Stimulated activated effector memory CD8-positive, alpha-beta T cell treated with anti-CD3 and anti-CD28 coated beads, Interleukin-12 subunit alpha, Interleukin-12 subunit beta, amount 100 ng/mL, for 72 hours (primary cell): ENCODE measurements at places on chromosomes 5 and 9.

- DNase-seq, result no peak
Measured at GRCh38 chr5:158599157-158599556, 500.6 kb downstream of the EBF1 start.

DNA sequence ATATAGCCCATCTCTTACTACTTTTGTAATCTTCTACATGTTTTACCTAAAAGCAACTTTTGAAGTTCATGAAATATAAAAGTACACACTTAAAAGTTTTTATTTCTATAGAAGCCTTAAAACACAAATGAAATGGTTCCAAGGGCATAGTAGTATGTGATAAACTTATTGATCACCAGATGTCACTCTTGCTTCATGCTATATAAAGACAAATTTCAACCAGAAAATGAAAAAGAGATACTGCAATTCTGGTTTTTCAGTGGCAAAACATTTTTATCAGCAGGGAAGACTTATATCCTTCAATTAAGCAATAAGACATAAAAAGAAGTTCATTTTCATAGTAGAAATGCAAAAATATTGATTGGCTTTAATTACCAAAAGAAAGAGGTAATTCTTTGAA is 69.4 kb upstream of the FBXL17 start:
- no peak for DNase-seq

DNA sequence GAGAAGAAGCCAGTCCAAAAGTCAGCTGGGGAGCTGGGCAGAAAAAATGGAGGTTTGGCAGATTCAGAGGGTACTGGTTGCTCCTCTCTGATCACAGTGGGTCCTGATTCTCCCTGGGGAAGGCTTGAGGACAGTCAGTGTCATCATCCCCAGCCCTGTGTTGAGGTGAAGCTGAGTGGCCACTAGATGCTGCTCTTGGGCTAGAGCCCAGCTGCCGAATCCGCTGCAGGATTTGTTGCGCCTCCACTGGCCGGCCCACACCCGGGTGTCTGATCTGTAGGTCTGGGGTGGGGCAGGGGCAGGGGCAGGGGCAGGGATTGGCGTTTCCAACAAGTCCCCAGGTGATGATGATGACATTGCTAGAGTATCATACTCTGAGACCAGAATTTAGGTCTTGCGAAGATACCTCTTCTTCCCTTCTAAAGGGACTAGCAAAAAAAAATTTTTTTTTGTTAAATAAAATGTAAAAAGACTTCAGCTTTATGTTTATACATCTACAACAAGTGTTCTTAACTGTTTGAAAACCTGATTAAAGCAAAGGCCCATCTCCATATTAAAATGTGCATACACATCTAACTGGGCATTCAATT is 106.8 kb downstream of the PDE6A start:
- no peak for DNase-seq

DNA sequence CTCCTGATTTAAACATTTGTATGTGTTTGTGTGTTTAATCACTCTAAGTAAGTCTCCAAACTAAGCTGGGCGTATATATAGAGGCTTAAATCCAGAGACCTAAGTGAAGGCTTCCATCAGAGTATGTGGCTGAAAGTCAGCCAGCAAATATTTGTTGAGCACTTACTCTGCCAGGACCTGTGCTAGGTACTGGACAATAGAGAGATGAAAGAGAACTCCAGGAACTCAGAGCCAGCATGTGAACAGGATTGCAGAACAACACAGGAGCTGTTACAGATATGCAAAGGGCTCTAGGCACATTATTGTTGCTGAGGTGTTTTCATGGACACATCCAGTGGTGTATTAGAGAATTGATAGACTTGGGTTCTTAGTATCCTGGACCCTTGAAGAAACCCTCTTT is 4.7 kb upstream of the BNIP1 start:
- no peak for DNase-seq

GRCh38 chr5:92459654-92460053 is 1076.5 kb upstream of the ARRDC3 start:
- no peak for DNase-seq

DNA sequence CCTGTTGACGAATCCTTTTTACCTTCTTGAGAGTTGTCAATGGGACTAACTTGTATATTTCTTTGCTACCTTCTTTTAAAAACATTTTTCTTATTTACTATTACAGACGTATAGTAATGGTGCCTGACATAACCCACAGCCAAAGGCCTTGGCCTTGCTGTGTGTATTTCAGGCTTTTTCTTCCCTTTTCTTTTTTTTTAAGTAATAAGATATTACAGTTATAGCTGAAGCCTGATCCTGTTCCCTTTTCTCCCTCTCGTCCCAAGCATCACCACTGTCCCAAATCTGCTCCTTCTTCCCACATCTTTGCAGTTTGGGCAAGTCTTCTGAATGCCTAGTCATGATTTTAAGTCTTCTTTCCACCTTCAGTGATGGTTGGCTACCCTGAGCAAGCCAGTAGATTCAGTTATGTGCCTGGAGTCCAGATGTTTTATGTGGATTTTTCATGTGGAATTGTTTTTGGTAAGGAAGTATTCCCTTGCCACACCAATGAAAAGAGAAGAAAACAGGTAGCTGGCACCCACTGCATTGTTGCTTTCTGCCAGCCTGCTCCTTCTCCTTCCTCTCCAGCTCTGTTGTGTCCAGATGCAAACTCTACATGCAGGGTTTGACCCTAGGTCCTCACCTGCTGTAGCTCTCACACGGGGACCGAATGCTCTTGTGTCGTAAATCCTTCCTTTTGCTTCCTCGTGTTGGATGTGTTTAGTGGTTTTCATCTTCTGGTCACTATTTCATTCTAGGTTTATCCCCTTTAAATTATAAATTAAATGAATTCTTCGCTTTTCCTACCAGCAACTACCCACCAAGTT is 26.5 kb downstream of the ABL1 start:
- no peak for DNase-seq

GRCh38 chr5:94522117-94522516 is 96.3 kb downstream of the KIAA0825 start:
- no peak for DNase-seq

- DNase-seq, result no peak
Measured at GRCh38 chr5:176317534-176318374, 43.8 kb downstream of the KIAA1191 start.

DNA sequence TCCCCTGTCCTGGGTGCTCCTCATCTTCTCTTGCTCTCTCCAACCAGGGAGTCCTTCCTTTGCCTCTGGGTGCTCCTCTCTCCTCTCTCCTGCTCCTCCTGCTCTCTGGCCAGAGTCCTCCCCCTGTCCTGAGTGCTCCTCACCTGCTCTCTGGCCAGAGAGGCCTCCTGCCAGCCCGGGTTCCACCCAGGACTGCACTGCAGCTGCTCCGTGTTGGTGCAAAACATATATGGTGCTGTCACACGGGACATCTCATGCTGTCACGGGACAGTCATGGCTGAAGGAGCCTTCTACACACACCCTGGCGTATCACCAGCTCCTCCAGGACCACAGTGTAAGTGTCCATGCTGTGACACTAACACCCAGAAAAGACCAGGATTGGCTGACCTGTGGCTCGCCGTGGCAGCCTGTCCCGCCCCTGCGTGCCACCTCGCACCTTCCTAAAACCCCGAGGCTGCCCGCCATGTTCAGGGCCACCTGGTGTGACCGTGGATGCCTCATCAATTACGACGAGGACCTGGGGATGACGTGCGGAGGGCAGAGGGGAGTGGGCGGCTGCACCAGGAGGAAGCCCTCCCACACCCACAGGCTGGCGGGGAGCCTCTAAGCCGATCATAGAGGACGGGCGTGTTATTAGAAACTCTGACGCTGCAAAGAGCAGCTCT is 27.9 kb upstream of the SLC6A3 start:
- no peak for DNase-seq

DNA sequence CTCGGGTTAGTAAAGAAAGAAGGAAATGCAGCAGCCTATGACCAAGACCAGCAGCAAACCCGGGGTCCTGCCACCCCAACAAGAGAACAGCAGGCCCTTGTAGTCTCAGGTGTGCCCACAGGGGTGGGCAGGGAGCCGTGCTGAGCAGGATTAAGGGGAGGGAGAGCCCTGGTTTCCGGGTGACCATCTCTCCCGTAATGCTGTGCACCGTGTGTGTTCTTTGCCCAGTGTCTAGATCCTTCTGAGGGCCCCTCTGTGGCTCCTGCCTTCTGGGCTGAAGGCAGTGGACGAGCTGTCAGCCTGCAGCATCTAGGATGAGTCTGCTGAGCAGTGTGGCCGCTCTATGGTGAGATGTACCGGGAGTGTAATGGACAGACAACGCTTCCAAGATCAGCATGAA is 12.7 kb upstream of the PLEKHG4B start:
- no peak for DNase-seq

- DNase-seq, result no peak
Measured at GRCh38 chr9:133419005-133419404, 1.2 kb upstream of the REXO4 start.

DNA sequence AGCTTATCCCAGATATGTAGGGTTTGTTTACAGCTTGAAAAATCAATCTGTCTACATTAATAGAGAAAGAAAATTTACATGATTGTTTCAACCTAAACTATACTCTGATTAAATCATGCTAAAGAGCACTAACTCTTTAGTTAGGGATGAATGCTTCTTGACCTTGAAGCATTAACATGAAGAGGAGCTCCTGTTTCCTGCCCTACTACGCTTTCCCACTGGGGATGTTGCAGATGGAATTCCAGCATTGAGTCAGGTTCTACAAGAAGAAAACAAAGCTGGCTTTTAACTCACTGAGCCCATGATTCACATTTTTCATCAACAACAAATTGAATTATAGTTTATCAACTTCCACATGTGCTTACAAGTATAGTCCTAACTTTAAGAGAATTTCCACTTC is 471.3 kb downstream of the TMEM232 start:
- no peak for DNase-seq

DNA sequence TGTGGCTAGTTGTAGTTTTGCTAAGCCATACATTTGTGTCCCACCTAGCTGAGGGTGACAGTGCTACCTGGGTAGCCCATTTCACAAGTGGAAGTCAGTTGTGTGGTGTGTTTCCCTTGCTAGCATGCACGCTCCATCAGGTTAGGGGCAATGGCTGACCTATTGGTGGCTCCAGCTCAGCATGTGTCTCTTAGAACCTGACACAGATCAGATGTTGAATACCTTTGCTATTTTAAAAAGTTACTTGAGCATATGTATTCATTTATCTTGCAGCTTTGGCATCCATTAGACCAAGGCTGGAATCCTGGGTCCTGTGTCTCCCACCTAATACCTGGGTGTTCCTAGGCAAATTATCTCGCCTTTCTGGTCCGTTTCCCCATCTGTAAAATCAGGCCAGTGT is 44.8 kb downstream of the ZNF618 start:
- DNase-seq, result no peak

DNA sequence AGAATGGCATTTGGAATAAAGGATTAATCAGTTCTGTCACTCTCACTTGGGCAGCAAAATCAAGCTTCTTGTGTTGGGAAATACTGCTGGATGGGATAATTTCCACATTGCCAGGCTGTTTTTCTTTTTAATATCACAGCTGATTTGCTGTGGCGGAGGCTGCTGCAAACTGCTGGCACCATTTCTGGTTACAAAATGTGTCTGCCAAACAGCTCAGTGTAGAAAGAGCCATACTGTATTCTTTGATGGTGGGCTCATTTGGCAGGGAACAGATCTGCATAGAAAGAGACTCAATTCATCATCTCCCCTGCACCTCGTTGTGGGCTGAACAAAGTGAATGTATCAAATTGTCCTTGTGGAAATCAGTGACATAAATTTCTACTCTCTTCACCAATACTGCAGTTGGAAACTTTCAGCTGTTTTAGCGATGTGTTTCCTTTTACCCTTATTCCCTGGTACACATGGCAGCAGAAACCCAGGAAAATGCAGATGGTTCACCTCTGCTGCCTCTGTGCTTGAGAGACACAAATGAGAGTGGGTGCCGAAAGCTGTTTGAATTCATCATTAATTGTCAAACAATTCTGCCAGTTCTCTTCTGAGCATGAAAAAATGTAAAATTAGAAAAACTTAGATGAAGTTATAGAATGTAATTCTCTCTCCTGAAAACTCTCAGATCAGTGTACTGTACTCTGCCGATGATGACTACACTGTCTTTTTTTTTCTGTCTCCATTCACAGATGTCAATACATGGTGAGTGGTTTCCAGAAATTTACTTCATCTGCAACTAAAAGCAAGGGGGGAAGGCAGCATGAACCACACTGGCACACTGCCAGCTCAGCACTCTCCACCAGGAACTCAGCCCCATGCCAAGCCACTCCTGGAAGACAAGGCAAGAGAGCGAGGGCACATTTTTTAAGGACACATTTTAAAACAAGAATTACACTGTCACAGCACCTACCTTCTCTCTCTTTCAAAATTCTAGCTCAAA is 75.0 kb downstream of the HMHB1 start:
- no peak for DNase-seq

DNA sequence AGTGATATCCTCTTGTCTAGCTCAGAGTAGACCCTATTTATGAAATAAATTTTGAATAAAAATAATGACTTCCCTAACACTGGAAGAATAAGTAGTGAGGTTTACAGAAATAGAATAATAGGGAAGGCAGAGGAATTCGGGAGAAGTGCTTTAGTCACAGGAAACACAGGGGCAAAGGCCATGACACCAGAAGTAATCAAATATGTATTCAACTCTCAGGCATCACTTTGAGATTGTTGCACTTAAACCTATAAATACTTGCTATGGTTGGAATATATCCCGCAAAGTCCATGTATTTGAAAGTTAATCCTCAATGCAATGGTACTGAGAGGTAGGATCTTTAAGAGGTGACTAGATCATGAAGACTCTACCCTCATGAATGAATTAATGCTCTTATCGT is 166.8 kb downstream of the YIPF5 start:
- no peak for DNase-seq

DNA sequence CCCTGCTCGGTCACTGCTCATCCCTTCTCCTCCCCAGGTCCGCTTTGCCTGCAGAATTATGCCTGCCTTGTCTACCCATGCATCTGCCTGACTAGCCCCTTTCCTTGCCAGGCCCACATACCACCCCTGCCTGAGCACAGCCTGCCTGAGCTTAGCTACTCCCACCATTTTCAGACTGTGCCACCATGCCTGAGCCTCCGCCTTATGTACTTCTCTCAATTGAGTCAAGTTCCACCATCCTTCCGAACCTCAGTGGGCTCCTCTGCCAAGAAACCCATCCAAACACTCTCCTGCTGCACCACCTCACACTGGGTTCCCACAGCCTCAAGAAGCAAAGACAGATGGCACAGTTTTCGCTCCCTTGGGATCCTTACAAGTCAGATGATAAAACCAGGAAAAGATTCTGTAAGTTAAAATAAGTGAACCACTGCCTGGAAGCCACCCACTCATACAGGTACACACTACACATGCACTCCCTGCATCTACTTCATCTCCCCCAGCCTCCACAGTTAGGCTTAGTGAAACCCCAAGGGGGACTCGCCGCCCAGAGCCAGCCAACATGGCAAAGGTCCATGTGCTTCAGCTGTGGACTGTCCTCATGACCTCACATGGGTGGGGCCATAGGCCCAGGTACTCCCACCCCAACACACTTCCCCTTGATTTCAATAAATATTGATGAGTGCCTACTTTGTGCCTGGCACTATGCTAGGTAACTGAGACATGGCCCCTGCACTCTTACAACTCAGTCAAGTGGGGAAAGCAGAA is 23.1 kb downstream of the P4HA2 start:
- DNase-seq, result no peak

DNA sequence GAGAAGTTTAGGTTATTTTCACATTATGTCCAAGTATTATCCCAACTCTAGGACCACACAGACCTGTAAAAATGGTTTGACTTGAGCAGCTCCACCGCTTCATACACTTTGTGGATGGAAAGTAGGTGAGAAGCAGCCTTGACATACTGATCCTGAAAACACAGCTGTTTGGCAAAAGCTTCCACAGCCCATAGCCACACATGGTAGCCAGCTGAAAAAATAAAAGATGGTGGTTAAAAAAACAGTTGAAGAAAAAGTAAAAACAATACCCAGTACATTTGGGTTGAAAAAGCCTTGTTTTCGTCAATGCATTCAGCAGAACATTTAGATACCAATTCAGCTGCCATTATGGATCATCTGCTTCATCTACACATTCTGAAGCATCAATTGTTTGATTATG is 36.7 kb downstream of the GEMIN5 start:
- no peak for DNase-seq
